ENCODE measurements at places on chromosomes 1 and 21. TPM values are rescaled to one million over a fixed set of nuclear protein-coding genes. Genes with fewer than 3 reads are reported as not detected.
A peak's percentile ranks its signal among the peaks of the same experiment; 100 is the strongest.

Gene CYP4A22
- not detected for total RNA-seq

Gene SRGAP2
- 26.0 TPM for total RNA-seq

DNA sequence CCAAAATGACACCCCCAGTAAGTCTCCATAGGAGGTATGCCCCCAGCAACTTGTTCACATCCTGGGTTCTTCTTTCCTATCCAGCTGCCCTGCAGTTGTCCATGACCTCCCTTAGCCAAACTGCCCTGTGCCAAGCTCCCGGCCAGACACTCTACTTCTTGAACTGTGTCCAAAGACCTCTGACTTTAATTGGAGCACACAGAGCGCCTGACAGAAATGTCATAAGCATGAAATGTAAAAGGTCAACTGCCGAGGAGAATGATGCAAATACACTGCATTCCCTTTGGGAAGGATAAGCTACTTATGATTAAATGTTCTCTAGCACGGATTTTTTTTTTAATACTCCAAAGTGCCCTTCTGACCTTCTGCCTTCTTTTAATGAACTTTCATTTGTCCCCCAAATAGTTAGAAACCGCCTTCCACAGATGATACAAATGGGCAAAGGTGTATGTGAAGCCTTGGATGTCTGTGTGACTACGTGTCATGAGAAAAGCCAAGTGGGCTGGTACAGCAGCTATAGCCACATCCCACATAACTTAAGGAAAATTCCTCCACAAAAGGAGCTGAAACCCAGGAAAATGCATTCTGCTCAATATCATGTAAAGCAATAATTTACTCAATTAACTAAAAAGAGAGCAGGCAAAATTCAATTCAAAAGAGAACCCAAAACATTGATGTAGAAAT lies 26.8 kb downstream of the PALMD start:
- no peaks in the 10 kb centered on the region for H3K27me3 ChIP-seq
- no peaks in the 10 kb centered on the region for H3K36me3 ChIP-seq
- peaks cover 27% of the 10 kb centered on the region for H3K4me1 ChIP-seq
- H3K4me3 ChIP-seq, result no peak overlapping the region

GRCh38 chr1:218525031-218525430 lies 179.9 kb downstream of the TGFB2 start:
- H3K4me3 ChIP-seq, result no peak overlapping the region
- no peak for DNase-seq
- peaks cover 25% of the 10 kb centered on the region for H3K4me1 ChIP-seq
- H3K36me3 ChIP-seq, result no peaks in the 10 kb centered on the region
- H3K27me3 ChIP-seq, result no peaks in the 10 kb centered on the region

Gene TCEA3
- total RNA-seq, result 1.7 TPM

GRCh38 chr1:27503844-27504587 lies 14.0 kb upstream of the WASF2 start:
- DNase-seq, result no peak
- no peaks in the 10 kb centered on the region for H3K36me3 ChIP-seq
- H3K4me3 ChIP-seq, result no peak overlapping the region
- no peaks in the 10 kb centered on the region for H3K27me3 ChIP-seq
- H3K27ac ChIP-seq, result no peak overlapping the region

Gene ZNF648
- not detected for total RNA-seq

- peaks cover 40% of the 10 kb centered on the region for H3K36me3 ChIP-seq
- H3K4me1 ChIP-seq, result peaks cover 15% of the 10 kb centered on the region
- no peaks in the 10 kb centered on the region for H3K27me3 ChIP-seq
- H3K4me3 ChIP-seq, result peak overlapping the region; percentile 91
Observed at GRCh38 chr1:25906644-25907300, 553 bp upstream of the STMN1 start.

Gene ZSWIM5
- not detected for total RNA-seq

Gene MXRA8
- total RNA-seq, result 224 TPM

DNA sequence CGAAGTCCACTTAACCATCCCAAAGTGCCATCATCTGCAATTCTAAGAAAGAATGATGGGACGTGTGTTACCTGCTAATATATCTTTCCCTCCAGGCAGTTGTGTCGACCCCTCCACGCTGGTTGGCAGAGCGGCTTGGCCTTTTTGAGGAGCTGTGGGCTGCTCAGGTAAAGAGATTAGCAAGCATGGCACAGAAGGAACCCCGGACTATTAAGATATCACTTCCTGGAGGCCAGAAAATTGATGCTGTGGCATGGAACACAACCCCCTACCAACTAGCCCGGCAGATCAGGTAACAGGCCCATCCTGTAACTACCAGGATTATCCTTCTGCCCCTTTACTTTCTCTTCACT lies 520 bp downstream of the TARS2 start:
- peaks cover 26% of the 10 kb centered on the region for H3K36me3 ChIP-seq
- no peak for DNase-seq
- 0 out of 2 replicates have a peak overlapping the region, but pooled peaks have one; percentile 1 for H3K27ac ChIP-seq
- H3K4me3 ChIP-seq, result peak overlapping the region; percentile 55
- no peaks in the 10 kb centered on the region for H3K27me3 ChIP-seq

DNA sequence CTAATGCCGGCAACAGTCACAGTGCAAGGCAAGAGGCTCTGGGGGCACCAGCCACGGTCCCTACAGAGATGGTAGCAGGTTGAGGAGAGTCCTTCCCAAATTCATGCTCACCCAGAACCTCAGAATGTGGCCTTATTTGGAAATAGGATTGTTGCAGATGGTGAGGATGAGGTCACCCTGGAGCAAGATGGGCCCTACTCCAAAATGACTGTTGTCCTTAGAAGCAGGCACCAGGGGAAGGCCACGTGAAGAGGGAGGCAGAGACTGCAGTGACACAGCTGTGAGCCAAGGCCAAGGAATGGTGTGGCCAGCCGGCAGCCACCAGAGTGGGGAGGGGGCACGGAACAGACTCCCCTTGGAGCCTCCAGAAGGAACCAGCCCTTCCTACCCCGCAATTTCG lies 70.8 kb upstream of the CLDN14 start:
- no peak overlapping the region for H3K4me3 ChIP-seq
- H3K36me3 ChIP-seq, result no peaks in the 10 kb centered on the region
- DNase-seq, result no peak
- H3K4me1 ChIP-seq, result peaks cover 10% of the 10 kb centered on the region
- H3K27ac ChIP-seq, result no peak overlapping the region

DNA sequence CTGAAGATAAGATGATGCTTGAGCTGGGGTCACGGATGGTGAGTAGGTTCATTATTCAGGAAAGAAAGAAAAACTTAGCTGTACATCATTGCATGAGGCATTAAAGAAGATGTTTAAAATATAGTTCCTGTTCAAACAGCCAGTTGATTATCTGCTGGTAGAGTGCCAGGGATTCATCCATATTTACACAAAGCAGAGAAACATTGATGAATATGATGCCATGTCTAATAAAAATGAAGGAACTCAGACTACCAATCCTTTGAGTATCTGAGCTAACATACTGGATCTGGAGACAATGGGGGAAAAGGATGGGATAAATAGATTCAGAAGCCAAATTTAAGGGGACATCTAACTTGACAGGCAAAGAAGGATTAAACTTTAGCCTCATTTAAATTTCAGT lies 14.6 kb downstream of the TRIM67 start:
- DNase-seq, result no peak
- no peaks in the 10 kb centered on the region for H3K36me3 ChIP-seq
- H3K27me3 ChIP-seq, result 0 out of 2 replicates have a peak, but pooled peaks cover 3% of the 10 kb centered on the region
- H3K27ac ChIP-seq, result no peak overlapping the region
- no peaks in the 10 kb centered on the region for H3K4me1 ChIP-seq
- no peak overlapping the region for H3K4me3 ChIP-seq

- peaks cover 6% of the 10 kb centered on the region for H3K27me3 ChIP-seq
- no peaks in the 10 kb centered on the region for H3K4me1 ChIP-seq
- DNase-seq, result peak; percentile 34
- H3K4me3 ChIP-seq, result no peak overlapping the region
- no peaks in the 10 kb centered on the region for H3K36me3 ChIP-seq
Observed at GRCh38 chr1:69737527-69738185, 169.9 kb downstream of the LRRC7 start.

Gene ASAP3
- total RNA-seq, result 19.5 TPM

Gene BARHL2
- total RNA-seq, result not detected

- peaks cover 15% of the 10 kb centered on the region for H3K4me1 ChIP-seq
- H3K27me3 ChIP-seq, result no peaks in the 10 kb centered on the region
- H3K4me3 ChIP-seq, result peak overlapping the region; percentile 86
- DNase-seq, result no peak
- peak overlapping the region; percentile 87 for H3K27ac ChIP-seq
Observed at GRCh38 chr1:84504580-84505492, 1.4 kb upstream of the SPATA1 start.

DNA sequence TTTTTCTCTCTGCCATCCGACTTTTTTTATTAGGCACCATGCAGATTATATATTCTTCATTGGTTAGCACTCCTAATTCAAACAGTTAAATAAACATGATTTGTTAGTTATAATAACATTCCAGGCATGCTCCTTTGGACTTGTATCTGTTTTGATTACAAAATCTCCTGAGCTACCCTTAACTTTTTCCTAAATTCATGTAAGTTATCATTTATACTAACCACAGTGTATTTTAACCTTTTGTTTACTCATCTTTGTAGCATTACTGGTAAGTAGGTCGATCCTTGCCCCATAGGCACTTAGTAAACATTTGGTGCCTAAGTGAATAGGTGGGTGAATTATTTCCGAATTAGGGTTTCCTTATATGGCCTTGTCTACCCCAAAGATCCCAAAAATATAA lies 43.8 kb downstream of the MIER1 start:
- no peaks in the 10 kb centered on the region for H3K4me1 ChIP-seq
- H3K27ac ChIP-seq, result no peak overlapping the region
- no peak overlapping the region for H3K4me3 ChIP-seq
- peaks cover 87% of the 10 kb centered on the region for H3K36me3 ChIP-seq
- no peak for DNase-seq

- H3K36me3 ChIP-seq, result no peaks in the 10 kb centered on the region
- no peak for DNase-seq
- H3K27me3 ChIP-seq, result no peaks in the 10 kb centered on the region
- no peak overlapping the region for H3K27ac ChIP-seq
- no peak overlapping the region for H3K4me3 ChIP-seq
Observed at GRCh38 chr1:101820071-101820470, 176.7 kb downstream of the OLFM3 start.

DNA sequence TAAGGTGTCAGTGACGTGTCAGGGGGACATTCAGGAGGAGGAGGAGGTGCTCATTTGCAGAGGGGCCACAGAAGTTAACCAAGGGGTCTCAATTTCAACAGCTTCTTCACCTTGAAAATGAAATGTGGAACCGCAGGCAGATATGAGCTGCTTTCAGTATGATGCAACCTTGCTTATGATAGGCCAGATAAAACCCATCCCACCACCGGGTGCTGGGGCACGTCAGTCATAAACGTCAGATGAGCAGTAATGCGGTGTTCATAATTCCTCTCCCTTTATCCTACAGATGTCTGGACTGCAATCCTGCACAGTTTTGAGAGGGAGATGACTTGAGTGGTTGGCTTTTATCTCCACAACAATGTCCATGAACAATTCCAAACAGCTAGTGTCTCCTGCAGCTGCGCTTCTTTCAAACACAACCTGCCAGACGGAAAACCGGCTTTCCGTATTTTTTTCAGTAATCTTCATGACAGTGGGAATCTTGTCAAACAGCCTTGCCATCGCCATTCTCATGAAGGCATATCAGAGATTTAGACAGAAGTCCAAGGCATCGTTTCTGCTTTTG lies 1.7 kb downstream of the PTGFR start:
- H3K27me3 ChIP-seq, result peaks cover 3% of the 10 kb centered on the region
- no peaks in the 10 kb centered on the region for H3K36me3 ChIP-seq
- peaks cover 18% of the 10 kb centered on the region for H3K4me1 ChIP-seq
- H3K27ac ChIP-seq, result no peak overlapping the region

- peaks cover 37% of the 10 kb centered on the region for H3K36me3 ChIP-seq
- H3K4me1 ChIP-seq, result peaks cover 24% of the 10 kb centered on the region
- H3K27ac ChIP-seq, result no peak overlapping the region
- no peak for DNase-seq
Observed at GRCh38 chr1:25818569-25818968, 1.2 kb upstream of the MTFR1L start.

GRCh38 chr1:54865238-54866073 lies 21.5 kb downstream of the DHCR24 start:
- no peak for DNase-seq
- H3K36me3 ChIP-seq, result peaks cover 30% of the 10 kb centered on the region
- H3K27me3 ChIP-seq, result no peaks in the 10 kb centered on the region
- H3K4me1 ChIP-seq, result no peaks in the 10 kb centered on the region

Gene ACTL8
- not detected for total RNA-seq

Gene SPRR2G
- not detected for total RNA-seq

Gene FCRL5
- total RNA-seq, result not detected

DNA sequence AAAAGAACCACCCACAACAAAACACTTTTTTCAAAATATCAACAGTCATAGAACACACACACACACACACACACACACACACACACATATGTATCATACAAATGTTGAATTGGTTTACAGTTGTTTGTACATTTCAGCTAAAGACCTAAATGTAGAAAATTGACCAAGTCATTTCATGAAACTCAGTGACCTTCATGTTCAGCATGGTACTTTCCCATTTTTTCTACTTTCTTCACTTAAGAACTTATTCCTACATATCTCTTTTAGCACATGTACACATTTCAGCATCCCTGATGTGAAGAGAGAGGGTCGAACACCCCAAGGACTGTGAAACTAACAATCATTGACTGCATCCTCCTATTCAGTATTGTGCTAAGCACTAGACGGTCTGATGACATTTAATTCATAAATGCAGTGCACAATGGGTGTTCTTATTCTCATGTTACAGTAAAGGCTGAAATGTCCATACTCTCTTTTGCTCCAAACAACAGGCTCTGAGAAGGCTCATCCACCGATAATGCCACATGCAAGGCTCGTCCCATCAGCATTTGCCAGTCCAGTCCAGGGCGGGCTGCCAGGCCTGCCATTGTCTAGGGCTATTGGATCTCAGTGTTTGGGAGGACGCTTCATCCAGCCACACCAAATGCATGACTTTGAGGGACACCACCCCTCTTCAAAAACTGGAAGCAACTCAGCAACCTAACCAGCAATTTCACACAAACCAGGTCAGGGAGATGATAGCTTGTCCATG lies 150.1 kb upstream of the RUNX1 start:
- no peaks in the 10 kb centered on the region for H3K36me3 ChIP-seq
- H3K4me1 ChIP-seq, result peaks cover 44% of the 10 kb centered on the region
- no peak overlapping the region for H3K4me3 ChIP-seq
- H3K27me3 ChIP-seq, result no peaks in the 10 kb centered on the region

GRCh38 chr1:198156111-198156744 lies 570 bp upstream of the NEK7 start:
- peak; percentile 58 for DNase-seq
- no peaks in the 10 kb centered on the region for H3K27me3 ChIP-seq
- H3K4me1 ChIP-seq, result peaks cover 50% of the 10 kb centered on the region
- peaks cover 8% of the 10 kb centered on the region for H3K36me3 ChIP-seq

Gene UTS2
- not detected for total RNA-seq

GRCh38 chr1:1614204-1614953 lies 921 bp upstream of the MIB2 start:
- no peak overlapping the region for H3K27ac ChIP-seq
- no peak for DNase-seq
- peaks cover 23% of the 10 kb centered on the region for H3K36me3 ChIP-seq
- peak overlapping the region; percentile 97 for H3K4me3 ChIP-seq

- H3K4me3 ChIP-seq, result no peak overlapping the region
- no peaks in the 10 kb centered on the region for H3K27me3 ChIP-seq
- H3K36me3 ChIP-seq, result no peaks in the 10 kb centered on the region
- no peak for DNase-seq
Observed at GRCh38 chr21:28742527-28742926, 250.2 kb downstream of the LTN1 start.

- H3K27me3 ChIP-seq, result no peaks in the 10 kb centered on the region
- peaks cover 4% of the 10 kb centered on the region for H3K4me1 ChIP-seq
- no peak overlapping the region for H3K4me3 ChIP-seq
- no peak for DNase-seq
- H3K36me3 ChIP-seq, result peaks cover 29% of the 10 kb centered on the region
Observed at GRCh38 chr1:78009276-78009675, 4.5 kb downstream of the DNAJB4 start.

- no peak overlapping the region for H3K4me3 ChIP-seq
- H3K4me1 ChIP-seq, result peaks cover 16% of the 10 kb centered on the region
- no peak for DNase-seq
- no peak overlapping the region for H3K27ac ChIP-seq
- H3K27me3 ChIP-seq, result no peaks in the 10 kb centered on the region
Observed at GRCh38 chr1:116111524-116112021, 374 bp downstream of the MAB21L3 start.

Data from SJSA1 (cell line).